Activated T-helper 9 cell treated with anti-CD3 and anti-CD28 coated beads, Interleukin-2, amount 50 U/mL, for 16 hours (primary cell): ENCODE measurements at places on chromosomes 12 and 14.

DNA sequence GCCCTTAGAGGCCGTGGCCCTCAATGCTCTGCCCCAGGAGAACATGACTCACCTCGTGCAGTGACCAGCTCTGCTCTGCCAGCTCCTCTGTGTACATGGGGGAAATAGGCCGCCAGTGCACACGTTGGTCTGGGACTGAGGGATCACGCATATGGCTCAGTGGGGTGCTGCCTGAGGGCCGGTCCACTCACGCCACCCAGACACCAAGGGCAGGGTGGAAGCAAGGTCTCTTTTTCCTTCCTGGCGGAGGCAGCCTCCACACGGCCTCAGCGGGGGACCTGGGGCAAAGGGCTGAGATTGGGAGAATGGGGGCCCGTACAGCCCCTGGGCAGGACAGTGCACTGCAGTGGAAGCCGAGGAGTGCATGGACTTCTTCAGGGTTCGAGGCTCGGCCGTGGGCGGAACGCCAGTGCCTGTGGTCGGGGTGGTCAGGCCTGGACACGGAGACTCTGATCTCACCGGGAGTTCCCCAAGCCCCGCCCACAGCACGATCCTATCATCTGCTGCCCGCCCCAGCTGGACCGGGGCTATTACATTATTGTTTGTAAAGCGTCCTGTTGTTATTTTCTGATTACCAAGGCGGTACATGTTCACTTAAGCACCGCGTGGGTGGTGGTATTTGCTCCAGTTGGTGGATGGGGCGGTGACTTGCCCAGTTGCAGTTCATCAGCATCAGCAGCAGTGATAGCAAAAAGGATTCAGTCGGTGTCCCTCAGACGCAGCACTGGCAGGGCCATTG lies 38.8 kb upstream of the TDRD9 start:
- no peak for DNase-seq

- no peak for DNase-seq
These were observed 32.3 kb downstream of the KCNK13 start for GRCh38 chr14:90093942-90094595.

DNA sequence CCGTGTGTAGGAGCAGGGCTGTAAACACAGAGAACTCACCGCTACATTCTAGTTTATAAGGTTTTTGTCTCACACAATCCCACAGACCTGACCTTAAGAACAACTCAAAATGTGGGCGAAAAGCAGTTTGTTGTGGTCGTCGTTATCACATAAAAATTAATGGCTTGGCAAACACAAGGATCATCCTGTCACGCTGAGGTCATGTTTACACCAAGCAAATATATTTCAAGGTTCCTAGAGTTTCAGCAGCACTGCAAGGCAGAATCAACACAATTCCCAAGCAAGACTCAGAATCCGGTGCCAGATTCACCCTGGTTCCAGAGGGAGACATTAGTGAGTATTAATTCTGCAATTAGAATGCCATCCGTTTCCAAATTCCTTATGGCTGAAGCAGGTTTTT lies 30.1 kb upstream of the MAP1LC3B2 start:
- DNase-seq, result no peak

- DNase-seq, result no peak
These were observed 391.7 kb upstream of the TBX3 start for GRCh38 chr12:115075552-115076170.

- no peak for DNase-seq
These were observed 54.3 kb upstream of the FRMD6 start for GRCh38 chr14:51597261-51598001.

- no peak for DNase-seq
These were observed 264.0 kb upstream of the GRIP1 start for GRCh38 chr12:66942741-66943465.

DNA sequence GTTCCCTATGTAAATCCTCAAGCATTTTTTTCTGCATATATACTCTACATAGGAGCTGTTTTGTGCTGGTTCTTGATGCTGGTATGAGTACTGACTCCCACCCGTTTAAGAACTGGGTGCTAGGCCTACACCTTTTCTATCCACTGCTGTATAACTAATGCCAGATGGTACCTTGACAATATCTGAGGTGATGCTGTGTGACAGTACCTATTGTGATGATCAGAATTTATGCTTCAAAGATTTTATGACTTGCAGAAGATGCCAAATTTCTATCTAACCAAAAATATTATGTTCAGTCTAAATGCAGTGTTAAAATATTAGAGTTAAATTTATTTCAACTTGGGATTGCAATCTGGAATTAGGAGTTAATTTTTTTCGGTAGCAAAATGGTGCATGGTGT lies 272.3 kb upstream of the NOVA1 start:
- DNase-seq, result no peak

DNA sequence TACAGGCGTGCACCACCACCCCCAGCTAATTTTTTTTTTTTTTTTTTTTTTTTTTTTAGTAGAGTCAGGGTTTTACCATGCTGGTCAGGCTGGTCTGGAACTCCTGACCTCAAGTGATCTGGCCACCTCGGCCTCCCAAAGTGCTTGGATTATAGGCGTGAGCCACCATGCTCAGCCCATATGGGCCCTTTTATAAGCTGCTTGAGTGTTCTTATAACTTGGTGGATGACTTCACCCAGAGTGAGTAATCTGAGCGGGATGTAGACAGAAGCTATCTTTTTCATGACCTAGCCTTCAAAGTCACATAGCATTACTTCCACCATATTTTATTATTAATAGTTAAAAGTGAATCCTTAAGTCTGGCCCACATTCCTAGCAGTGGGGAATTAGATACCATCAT lies 16.4 kb downstream of the BBOF1 start:
- DNase-seq, result no peak

GRCh38 chr12:22821985-22822384 lies 197.0 kb downstream of the ETNK1 start:
- DNase-seq, result no peak

DNA sequence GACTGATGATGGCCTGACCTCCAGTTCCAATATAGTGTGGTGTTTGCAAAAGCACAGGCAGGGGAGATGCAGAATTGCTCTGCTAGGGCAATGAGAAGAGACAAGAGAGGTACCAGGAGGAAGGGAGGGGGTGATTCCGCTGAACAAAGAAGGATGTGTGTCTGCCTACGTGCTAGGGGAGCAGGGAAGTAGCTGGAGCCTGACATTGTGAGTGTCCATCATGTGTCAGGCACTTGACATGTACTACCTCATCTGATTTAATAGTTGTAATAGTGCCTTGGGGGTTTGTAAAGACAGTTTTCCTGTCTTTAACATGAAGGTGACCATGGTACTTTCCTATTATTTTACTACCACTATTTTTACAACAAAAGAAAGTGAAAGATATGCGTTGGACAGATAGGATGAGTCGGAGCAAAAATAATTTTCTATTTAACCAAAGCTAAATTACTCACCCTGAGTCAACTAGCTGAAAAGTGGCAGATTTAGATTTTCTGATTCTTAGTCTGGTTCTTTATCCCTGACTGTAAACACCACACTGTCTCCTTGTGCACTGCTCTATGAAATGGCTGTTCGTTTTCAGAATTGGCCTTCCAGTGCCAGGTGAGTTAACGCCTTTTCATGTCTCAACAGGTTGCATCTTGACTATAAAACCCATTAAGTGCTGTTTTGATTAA lies 33.7 kb upstream of the TEAD4 start:
- DNase-seq, result no peak

DNA sequence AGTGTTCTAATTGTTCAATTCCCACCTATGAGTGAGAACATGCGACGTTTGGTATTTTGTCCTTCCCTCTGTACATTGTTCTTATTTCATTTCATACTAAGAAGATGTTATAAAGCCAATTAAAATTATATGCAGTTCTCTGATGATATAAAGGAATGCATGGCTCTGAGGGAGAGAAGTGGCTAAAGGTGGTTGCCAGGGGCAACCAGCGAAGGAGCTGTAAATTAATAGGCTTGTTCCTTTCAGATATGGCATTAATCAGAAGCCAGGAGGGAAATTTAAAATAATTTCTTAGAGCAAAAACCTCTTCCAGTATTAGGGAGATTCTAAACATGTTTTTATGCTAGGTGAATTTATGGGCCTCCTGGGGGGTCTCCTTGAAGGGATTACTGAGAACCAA lies 227.8 kb downstream of the TMEM117 start:
- DNase-seq, result no peak

DNA sequence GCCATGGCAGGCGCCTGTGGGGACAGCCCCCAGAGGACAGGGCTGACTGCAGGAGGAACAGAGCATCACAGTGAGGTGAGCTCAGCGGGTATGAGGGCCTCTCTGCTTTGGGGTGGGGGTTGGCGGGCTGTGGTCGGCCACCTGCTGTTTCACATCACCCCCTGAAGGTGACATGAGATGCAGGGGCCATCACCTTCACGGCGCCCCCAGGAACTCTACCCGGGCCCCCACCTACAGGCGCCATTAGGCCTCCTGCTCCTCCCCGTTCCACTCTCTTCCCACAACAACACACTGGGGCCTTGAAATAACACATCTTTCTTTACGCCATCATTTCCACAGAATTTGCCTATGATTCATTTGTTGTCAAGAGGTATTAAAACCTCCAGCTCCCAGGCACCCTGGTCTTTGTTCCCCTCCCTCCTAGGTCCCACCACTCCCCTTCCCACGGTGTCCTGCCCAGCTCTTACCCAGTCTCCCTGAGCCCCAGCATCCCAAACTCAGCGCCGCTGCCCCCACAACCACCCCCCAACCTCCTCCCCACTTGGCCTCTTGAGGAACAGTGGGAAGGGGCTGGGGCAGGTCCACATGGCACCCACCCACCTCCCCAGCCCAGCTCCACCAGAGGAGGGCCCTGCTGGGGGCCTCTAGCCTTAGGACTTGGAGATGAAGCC lies 12.7 kb upstream of the HDAC7 start:
- DNase-seq, result peak; percentile 53

- no peak for DNase-seq
These were observed 506 bp downstream of the EMP1 start for GRCh38 chr12:13197032-13197431.

DNA sequence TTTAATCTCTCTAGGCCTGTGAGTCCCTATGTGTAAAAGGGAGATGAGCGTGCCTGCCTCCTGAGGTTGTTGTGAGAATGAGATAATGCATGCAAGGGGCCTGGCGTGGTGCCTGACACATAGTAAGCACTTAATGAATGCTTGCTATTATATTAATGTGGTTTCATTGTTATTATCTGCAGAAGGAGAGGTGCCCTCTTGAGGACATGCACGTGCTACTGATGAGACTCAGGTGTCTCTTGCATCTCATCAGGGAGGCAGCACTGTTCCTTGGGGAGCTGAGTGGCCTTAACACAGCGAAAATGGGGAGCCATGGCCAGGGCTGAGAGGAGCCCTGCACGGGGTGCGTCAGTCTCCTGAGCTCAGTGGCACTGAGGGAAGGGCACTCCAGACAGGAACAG lies 29.9 kb upstream of the BCDIN3D start:
- no peak for DNase-seq

- DNase-seq, result no peak
These were observed 15.0 kb downstream of the KCTD10 start for GRCh38 chr12:109461846-109462756.

GRCh38 chr14:101077481-101078074 lies 174.1 kb upstream of the RTL1 start:
- DNase-seq, result no peak

- DNase-seq, result no peak
These were observed 2.7 kb downstream of the ACTN1 start for GRCh38 chr14:68976160-68977067.

DNA sequence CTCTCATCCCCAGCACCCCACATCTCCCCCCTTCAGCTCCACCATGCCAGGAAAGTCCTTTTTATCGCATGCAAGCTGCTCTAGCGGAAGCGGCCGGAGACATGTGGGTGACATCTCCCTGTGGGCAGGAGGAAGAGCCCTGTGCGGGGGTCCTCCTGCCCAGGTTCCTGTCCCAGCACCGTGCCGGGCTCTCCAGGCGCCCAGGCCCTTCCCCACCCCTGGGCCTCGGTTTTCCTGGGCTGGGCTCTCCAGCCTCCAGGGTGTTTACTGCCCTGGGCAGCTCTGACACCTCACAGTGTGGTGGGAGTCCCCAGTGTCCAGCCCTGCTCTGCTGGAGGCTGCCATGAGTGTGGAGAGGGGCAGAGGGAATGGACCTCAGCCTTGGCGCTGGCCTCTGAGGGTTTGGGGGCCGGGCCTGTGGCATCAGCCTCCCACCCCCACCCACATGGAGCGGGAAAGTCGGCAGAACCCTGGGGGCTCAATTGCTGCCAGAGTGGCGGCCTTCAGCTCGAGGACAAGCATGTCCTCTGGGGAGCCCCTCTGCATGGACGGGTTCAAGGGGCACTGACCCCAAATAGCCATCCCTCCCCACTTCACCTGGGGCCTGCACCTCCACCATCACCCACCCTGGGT lies 16.9 kb downstream of the ASPG start:
- DNase-seq, result no peak

- DNase-seq, result no peak
These were observed 31.8 kb upstream of the TEX22 start for GRCh38 chr14:105366386-105367074.

GRCh38 chr12:10454531-10454930 lies 1.4 kb upstream of the KLRC1 start:
- no peak for DNase-seq

DNA sequence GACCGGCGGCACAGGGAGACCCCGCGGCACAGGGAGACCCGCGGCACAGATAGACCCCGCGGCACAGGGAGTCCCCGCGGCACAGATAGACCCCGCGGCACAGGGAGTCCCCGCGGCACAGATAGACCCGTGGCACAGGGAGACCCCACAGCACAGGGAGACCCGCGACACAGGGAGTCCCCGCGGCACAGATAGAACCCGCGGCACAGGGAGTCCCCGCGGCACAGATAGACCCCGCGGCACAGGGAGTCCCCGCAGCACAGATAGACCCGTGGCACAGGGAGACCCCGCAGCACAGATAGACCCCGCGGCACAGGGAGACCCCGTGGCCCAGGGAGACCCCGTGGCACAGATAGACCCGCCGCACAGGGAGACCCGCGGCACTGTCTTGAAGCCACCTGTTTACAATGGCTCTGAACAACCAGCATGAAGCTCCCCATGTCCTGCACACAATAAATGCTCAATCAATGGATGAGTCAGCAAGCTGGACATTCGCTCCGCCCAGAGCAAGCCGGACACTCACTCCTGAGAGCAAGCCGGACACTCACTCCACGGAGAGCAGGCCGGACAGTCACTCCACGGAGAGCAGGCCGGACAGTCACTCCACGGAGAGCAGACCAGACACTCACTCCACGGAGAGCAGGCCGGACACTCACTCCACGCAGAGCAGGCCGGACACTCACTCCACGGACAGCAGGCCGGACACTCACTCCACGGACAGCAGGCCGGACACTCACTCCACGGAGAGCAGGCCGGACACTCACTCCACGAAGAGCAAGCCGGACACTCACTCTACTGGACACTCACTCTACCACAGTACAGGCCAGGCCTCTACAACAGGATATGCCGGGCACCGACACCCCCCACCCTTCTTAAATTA lies 121.9 kb downstream of the RFLNA start:
- no peak for DNase-seq
